ENCODE measurements at places on chromosomes 3 and 15.

GRCh38 chr3:132804498-132804897 lies 82.3 kb upstream of the NPHP3 start:
- no peak for DNase-seq

- DNase-seq: no peak
These were observed 14.3 kb upstream of the MASP1 start for GRCh38 chr3:187305881-187306280.

GRCh38 chr15:91921188-91921842 lies 67.8 kb downstream of the SLCO3A1 start:
- DNase-seq: no peak

- no peak for DNase-seq
These were observed 48.7 kb upstream of the PPP4R2 start for GRCh38 chr3:72947715-72948490.

GRCh38 chr15:92681141-92681631 lies 25.6 kb upstream of the FAM174B start:
- no peak for DNase-seq
